Central memory CD8-positive, alpha-beta T cell (primary cell): ENCODE measurements at places on chromosomes 6 and 20.
A peak's percentile ranks its signal among the peaks of the same experiment; 100 is the strongest.

DNA sequence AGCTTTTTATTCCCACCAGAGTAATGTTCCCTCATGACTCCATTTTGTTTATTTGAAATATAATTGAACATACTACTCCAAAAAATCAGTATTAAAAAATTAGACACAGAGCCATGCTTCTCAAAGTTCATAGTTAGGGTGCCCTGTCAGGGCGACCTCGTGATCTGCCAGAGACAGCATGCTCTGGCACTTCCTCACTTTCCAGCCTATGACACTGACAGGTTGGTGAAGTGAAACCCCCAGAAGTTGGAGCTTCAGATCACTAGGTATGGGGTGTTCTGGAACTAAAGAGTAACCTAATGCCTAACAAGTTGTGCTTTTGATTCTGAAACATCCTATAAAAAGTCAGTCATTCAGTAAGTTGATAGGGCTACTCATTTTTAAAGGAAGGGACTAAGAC, 93.0 kb downstream of the TBC1D7 start:
- H3K27ac ChIP-seq = no peak overlapping the region
- no peaks in the 10 kb centered on the region for H3K4me1 ChIP-seq
- H3K27me3 ChIP-seq = peaks cover 57% of the 10 kb centered on the region
- no peak overlapping the region for H3K4me3 ChIP-seq
- DNase-seq = no peak

DNA sequence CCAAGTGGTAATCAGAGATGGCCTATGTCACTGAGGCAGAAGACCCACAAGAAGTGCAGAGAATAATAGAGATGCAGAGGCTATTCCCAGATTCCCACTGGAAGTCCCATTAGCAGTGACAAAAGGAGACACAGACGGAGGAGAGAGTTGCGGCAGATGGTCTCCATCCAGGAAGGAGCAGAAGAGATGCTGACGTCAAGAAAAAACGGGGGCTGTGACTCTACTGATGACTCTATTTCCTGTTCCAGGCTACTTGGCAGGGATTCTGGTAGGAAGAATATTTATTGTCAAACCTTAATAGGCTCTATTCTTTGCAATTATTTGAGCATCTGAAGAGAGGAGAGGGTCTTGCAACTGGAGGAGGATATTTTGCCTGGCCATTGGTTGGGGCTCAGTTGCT, 246.0 kb upstream of the ECI2 start:
- no peak for DNase-seq
- H3K27me3 ChIP-seq = peaks cover 44% of the 10 kb centered on the region

DNA sequence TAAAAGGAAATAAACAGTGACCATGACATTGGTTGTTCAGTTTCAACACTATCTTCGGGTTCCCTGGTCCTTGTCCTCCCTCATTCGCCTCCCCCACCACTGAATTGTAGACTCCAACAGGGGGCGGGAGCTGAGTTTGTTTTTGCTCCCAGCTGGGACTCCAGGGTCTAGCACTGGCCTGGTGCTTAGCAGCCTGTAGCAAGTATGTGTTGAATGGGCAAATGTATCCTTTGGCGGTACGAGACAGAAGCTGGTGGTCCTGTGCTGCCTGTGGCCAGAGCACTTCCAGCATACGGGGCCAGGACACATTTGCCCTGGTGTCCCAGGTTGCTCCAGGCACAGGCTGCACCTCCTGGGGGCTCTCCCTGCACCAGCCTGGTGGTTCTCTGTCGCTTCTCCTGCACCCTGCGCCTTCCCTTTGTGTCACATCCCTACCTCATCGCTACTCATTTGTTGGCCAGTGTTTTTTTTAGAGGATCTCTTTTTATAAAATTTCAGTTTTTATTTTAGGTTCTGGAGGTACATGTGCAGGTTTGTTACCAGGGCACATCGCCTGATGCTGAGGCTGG, 40.1 kb downstream of the PHACTR3 start:
- H3K4me3 ChIP-seq = no peak overlapping the region
- no peaks in the 10 kb centered on the region for H3K36me3 ChIP-seq
- H3K27me3 ChIP-seq = peaks cover 14% of the 10 kb centered on the region

DNA sequence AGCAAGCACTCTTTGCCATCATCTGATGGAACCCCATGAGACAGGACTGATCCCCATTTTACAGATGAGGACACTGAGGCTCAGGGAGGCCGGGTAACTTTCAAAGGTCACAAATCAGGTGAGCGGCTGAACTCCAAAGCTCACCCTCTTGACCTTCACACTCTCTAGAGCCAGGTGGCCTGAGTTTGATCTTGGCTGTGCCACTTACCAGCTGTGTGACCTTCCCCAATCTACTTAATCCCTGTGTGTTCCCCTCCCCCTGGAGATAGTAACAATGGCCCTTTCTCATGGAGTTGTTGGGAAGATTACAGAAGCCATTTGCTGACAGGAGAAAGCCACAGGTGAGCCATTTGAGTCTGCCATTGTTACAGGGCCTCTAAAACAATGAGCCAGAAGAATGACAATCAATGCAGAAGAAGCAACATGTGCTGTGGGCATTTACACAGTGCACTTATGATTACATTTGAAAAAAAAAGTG, 34.5 kb downstream of the BMP7 start:
- H3K27me3 ChIP-seq = peaks cover 40% of the 10 kb centered on the region
- no peak for DNase-seq
- peaks cover 3% of the 10 kb centered on the region for H3K36me3 ChIP-seq
- no peaks in the 10 kb centered on the region for H3K4me1 ChIP-seq
- H3K27ac ChIP-seq = no peak overlapping the region
- H3K4me3 ChIP-seq = no peak overlapping the region

DNA sequence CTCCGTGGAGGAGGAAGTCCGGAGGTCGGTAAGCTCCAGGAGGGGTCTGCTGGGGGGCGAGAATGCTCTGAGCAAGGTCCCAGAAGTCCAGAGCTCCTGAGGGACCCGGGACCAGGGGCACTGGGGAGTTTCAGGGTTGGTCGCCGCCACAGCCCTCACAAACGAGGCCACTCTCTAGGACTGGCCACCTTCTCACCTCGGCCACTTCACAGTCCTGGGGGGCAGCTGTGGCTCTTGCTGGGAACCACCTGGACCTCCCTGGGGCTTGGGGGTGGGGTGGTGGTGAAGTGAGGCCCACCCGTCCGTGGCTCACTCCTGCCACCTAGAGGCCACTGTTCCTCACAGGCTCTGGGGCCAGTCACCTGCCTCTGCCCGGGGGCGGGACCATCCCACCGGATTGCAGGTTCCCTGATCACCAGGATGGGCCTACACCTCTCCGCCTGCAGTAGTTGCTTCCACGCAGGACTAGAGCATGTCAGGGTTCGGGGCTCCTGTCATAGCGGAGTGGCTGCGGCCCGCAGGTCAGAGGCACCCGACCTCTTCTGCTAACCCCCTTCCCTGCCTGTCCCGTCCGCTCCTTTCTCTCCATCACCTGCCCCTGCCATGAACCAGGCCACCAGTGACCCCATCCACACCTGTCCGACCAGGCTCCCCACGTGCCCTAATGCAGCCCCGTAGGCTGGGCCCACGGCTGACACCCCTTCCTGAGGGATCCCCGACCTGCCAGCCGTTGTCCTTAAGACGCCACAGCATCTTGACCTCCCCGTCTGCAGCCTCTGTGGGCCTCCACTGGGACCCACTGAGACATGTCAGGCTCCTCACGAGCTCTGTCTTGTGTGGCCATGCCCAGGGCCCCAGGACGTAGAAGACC, 5.1 kb upstream of the TCEA2 start:
- H3K4me1 ChIP-seq = peaks cover 15% of the 10 kb centered on the region
- H3K4me3 ChIP-seq = peak overlapping the region; percentile 40
- DNase-seq = peak; percentile 53
- peaks cover 12% of the 10 kb centered on the region for H3K27me3 ChIP-seq
- peaks cover 4% of the 10 kb centered on the region for H3K36me3 ChIP-seq
- H3K27ac ChIP-seq = no peak overlapping the region

DNA sequence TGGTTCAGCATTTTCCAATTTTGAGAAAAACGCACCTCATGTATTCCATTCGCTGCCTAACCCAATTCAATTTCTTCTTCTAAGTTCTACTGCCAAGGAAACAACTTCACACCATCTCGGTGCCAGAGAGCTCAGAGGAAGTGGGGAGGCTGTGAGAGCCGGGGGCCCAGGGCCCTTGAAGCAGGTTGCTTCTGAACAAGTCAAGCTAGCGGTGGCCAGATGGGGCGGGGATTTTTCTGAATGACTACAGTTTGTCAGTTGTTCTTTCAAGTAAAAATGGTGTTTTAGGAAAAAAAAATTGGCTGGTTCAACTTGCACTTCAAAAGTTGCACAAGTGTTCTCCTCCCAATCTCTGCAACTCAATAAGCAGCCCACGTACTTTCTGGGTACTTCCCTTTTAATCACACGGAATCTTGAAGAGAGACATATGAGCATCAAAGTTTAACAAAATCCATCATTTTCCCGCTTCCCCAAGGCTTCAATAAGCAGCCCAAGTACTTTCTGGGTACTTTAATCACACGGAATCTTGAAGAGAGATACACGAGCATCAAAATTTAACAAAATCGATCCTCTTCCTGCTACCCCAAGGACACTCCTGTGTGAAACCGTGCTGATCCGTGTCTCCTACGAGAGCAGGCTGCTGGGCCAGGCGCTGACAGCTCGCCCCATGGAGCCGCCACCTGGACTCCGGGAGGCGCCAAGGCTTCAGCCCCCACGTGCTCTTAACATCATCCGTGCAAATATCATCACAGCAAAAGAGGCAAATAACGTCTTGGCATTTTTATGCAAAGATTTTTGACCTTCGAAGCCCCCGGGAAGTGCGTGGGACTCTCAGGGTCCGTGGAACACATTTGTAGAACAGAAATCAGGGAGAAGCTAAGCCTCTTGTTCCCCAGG, 186.7 kb upstream of the PDE10A start:
- no peak for DNase-seq
- no peak overlapping the region for H3K27ac ChIP-seq
- H3K36me3 ChIP-seq = no peaks in the 10 kb centered on the region
- H3K4me1 ChIP-seq = no peaks in the 10 kb centered on the region

DNA sequence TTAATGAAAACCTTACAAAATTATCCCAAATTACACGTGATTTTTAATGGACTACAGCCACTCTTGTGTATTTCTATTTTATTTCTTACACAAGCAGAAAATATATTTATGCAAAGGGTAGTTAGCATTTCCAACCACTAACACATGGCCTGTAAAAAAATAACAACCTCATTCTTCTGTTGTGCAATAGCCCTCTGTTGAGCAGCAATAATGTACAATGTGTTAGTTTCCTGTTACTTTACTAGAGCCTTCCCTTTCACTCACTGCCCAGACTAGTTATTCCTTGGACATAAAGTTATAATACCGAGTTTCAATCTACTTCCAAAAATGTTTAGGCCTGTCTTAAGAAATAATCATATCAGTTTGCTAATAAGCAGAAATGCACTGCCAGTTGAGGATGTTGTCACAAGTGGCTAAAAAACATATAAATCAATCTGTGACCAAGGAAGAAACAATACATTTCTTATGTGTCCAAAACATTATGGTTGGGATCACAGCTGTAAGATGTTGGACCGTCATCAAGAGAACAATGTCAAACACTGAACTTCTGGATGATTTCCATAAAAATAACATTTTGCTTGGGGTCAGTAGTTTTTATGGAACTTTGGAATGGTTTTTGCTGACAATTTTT, 73.6 kb upstream of the RNF146 start:
- H3K27me3 ChIP-seq = no peaks in the 10 kb centered on the region
- no peaks in the 10 kb centered on the region for H3K4me1 ChIP-seq
- no peak overlapping the region for H3K27ac ChIP-seq
- H3K36me3 ChIP-seq = no peaks in the 10 kb centered on the region
- DNase-seq = no peak
